ENCODE measurements at places on chromosomes 16 and 17. TPM values are rescaled to one million over a fixed set of nuclear protein-coding genes. Genes with fewer than 3 reads are reported as not detected.
A peak's percentile ranks its signal among the peaks of the same experiment; 100 is the strongest.

DNA sequence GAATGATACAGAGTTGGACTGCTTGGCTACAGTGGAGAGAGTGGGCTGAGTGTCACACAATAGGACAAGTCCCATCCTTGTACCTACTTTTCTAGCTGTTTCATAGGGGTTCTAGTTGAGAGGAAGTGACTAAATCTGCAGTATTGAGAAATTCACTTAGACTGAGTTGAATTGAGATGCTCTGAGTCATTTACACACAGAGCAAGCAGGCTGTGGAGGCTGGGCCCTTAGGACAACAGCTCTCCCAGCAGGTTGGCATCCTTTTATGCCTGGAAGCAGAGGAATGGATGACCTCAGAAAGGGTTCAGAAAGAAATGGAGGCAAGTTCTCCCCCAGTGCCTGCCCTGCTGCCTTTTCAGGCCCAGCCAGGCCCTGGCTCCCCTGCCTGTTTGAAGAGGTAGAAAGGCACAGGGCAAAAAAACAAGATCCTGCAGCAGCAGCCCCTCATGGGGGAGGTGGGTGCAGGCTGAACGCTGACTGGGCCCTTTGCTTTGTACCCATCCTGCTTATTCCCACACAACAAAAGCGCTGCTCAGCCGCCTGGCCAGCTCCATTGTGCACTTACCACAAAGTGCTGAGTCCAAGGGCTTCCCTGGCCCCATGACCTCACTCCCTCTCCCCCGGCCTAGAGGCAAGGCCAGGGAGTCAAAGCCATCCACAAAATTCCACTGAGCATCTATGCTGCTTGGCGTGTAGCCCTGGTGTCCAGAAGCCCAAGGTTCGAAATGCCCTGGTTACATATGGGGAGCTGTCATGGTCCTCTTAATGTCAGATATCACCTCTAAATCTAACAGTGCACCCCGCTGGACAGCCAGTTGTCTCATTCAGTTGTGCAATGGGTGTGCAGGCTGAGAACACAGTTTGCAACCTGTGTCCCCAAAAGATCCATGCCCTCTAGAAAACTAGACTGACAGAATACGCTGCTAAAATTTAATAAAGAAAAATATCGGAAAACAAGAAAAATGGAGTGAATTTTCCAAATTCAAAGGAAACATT lies 5.4 kb upstream of the CRYBA1 start:
- peak; percentile 98 for DNase-seq

- peak; percentile 49 for DNase-seq
These were observed 33.3 kb downstream of the PECAM1 start for GRCh38 chr17:64357191-64357981.

- DNase-seq, result no peak
These were observed 27.4 kb downstream of the UBN1 start for GRCh38 chr16:4874666-4875065.

DNA sequence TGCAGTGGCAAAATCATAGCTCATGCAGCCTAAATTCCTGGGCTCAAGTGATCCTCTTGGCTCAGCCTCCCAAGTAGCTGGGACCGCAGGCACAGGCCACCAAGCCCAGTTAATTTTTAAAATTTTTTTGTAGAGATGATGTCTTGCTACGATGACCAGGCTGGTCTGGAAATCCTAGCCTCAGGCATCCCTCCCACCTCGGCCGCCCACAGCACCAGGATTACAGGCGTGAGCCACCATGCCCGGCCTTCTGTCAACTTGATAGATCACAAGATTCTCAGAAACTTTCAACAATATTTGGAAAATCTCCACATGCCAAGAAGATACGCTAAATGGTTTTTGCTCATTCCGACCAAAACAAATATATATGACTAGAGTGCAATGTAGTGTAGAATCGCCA lies 111.0 kb downstream of the ADCY9 start:
- DNase-seq, result no peak

- DNase-seq, result no peak
These were observed 131.8 kb upstream of the TBX2 start for GRCh38 chr17:61267847-61268246.

- DNase-seq, result no peak
These were observed 209.6 kb upstream of the NLRP1 start for GRCh38 chr17:5793899-5794298.

DNA sequence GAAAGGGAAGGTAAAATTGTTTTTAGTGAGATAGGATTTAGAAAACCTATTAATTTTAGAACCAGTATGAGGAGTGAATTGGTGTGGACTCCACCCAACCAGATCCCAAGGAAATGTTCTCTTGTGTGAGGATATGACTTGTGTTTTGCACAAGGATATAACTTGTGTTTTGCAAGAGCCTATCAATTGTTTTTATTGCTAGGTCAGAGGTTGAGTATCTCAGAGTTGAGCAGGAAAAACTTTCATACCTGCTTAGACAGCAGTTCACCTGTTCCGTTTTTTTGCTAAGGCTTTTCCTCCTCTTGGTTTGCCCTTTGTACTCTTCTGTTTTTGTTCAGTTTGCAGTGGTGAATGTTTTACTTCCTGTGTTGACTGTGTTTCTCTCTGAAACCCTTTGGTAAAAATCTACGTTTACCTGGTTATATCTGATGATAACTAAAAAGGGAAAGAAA lies 5.1 kb downstream of the NBR1 start:
- DNase-seq, result no peak

The CDK3 gene
- 11.5 TPM for total RNA-seq

DNA sequence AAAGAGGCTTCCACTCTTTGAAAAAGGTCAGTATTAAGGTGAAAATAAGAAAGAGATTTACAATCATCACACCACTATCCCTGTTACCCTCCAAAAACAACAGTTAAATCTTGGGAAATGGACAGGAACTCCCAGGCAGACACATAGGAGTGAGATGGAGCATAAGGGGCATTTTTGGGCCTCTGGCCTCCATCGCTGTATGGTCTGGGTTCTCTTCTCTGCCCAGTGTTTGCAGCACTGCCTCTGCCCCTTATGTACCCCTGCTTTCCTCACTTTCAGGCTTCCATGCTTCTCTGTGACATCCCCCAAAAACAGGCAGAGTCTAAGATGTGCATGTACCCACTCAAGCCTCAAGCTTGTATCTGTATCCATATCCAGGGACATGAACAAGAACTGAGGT lies 630 bp upstream of the HOXB2 start:
- DNase-seq, result no peak

The CWC25 gene
- 14.4 TPM for total RNA-seq

The CLEC18C gene
- total RNA-seq, result 28.9 TPM

DNA sequence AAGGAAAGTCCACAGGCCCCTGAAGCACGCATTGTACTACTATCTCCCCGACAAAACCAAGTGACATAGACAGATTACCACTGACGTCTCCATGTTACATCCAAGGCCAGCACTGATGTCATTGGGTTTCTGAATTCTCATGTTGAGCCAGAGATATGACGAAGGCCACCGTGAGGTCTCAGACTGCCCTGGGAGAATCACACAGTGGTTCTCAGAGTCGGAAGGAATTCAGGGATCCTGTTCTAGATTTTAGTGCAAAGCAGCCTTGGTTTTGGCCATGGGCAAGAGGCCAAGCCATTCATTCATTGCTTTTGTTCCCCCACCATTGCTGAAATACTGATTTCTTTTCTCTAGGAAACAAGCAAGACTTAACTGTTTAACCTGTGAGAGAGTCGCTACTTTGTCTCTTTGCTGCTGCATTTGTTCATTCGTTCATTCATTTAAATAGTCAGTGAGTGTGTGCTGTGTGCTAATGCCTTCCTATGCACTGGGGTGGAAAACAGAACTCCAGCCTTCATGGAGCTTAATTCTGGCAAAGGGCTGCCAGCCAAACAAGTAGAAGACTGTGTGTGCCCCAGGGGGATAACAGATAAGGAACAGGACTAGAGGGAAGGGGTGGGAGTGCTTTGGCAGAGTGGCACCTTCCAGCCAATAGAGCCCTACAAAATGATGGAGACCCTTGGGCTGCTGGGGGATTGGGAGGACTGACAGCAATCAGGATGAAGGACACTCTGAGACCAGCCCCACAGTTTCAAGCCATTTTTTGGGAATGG lies 222.3 kb downstream of the MSI2 start:
- no peak for DNase-seq

The DNAI2 gene
- total RNA-seq, result not detected

- no peak for DNase-seq
These were observed 35.3 kb upstream of the YPEL2 start for GRCh38 chr17:59296190-59296589.

The PPP1R27 gene
- total RNA-seq, result not detected

DNA sequence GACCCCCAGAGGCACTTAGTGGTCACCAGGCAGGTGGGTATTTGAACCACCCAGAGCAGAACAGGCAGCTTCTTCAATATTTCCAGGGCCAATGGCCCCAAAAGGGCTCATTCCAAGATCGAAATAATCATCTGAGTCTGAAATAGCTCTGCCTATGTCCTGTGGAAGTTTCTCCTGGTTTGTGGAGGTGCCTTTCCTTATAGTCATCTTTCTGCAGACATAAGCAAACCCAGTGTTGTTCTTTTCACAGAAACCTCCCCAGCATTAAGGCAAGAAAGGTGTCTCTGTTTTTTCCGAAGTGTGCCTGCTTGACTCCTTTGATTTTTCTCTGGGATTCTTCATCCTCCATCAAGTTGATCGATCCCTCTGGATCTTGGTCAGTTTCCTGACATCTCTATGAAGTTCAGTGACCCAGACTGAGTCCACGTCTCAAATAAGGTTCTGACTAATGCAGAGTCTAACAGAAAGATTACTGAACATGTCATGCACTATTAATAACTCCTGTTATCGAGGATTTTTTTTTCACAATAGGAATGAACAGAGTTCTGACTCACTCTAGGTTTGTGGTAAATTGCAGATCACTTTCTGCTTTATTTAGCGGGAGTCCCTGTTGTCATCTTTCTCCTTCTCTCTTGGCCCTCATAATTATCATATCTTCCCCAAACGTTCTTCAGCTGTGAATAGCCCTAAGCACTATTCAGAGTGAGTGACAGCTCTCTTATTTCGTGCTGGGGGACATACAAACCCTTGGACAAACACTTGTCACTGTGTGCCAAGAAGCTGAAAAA lies 1.5 kb downstream of the LRRC3C start:
- peak; percentile 78 for DNase-seq

The ABCA6 gene
- total RNA-seq, result 0.14 TPM

DNA sequence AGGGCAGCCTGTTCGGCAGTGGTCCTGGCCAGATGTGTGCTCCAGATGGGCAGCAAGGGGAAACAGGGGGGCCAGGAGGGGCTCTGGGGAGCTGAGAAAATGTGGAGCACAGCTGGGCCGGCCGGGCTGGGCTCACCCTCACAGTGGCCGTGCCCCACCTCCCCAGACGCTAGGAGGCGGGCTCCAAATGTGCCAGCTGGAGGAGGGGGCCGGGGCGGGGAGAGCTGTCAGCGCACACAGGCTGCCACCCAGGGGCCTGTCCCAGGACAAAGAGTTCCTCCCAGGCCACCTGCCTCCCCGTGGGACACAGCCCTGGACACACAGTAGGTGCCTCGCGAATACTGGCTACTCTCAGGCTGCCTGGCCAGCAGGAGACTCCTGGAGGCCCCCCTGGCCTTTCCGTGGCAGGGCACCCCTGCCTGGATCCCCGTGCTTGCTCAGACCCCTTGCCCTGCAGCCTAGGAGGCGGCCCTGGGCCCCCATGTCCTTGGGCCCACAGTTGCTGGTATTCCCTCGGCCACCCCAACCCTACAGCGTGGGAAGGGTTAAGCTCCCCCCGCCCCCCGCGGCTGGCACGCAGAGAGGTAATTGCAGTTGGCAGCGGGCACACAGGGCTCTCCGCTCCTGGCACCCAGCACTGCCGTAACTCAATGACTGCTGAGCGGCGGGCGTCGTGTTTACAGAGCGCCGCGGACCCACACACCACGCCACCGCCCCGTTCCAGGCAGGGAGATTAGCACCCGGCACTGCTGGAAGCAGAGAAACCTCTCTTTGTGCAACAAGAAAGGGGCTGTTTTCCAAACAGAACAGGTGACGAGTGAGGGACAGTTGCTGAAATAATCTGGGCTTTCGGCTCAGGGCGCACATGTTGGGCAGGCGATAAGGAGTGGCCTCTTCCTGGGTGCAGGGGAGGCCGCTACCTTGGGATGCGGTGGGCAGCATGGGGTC lies 32.2 kb downstream of the BAHCC1 start:
- DNase-seq, result no peak

GRCh38 chr17:66268247-66268927 lies 34.0 kb upstream of the PRKCA start:
- peak; percentile 63 for DNase-seq

Data from kidney epithelial cell (primary cell).